ENCODE measurements at places on chromosomes 16 and 17. TPM values are rescaled to one million over a fixed set of nuclear protein-coding genes. Genes with fewer than 3 reads are reported as not detected.
A peak's percentile ranks its signal among the peaks of the same experiment; 100 is the strongest.

DNA sequence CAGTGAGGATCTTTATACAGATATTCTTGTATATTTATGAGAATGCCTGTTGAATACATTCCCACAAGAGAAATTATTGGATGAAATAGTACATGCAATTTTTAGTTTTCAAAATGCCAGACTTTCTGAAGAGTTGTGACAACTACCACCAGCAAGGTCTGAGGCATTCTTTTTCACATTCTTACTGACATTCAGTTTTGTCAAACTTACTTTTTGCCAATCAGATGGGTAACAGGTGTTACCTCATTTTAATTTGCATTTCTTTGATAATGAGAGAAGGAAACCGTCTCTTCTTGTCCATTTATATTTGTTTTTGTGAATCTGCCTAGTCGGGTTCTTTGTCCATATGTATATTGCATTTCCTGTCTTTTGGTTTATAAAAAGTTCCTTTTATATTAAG lies 24.3 kb downstream of the NOL11 start:
- no peaks in the 10 kb centered on the region for H3K27me3 ChIP-seq
- H3K4me3 ChIP-seq = no peak overlapping the region
- H3K4me1 ChIP-seq = no peaks in the 10 kb centered on the region
- H3K36me3 ChIP-seq = peaks cover 4% of the 10 kb centered on the region
- DNase-seq = no peak
- H3K27ac ChIP-seq = no peak overlapping the region

Gene DHRS7C
- not detected for total RNA-seq

GRCh38 chr17:74775409-74776043 lies 619 bp downstream of the NAT9 start:
- DNase-seq = no peak
- H3K27me3 ChIP-seq = no peaks in the 10 kb centered on the region
- H3K4me3 ChIP-seq = peak overlapping the region; percentile 71
- H3K27ac ChIP-seq = no peak overlapping the region
- no peaks in the 10 kb centered on the region for H3K36me3 ChIP-seq

Gene HLF
- 12.4 TPM for total RNA-seq

- no peak for DNase-seq
- H3K27me3 ChIP-seq = no peaks in the 10 kb centered on the region
- no peaks in the 10 kb centered on the region for H3K36me3 ChIP-seq
- no peak overlapping the region for H3K4me3 ChIP-seq
- no peak overlapping the region for H3K27ac ChIP-seq
Measured at GRCh38 chr17:34071886-34072420, 183.1 kb upstream of the CCL2 start.

DNA sequence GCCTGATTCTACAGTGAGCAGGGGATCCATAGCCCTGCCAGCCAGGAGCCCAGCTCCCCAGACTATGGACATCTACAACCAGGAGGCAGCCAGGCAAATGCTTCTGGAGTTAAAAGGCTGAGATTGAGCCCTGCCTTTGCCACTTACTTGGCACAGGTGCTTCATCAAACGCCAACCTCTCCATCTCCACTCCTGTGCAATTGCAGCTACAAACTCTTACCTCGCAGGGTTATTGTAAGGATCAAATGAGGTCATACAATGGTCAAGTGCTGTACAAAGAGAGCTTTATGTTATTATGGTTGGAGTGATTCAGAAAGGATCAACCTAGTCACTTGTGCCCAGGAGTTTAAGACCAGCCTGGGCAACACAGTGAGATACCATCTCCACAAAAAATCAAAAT lies 9.8 kb upstream of the MYO18A start:
- no peaks in the 10 kb centered on the region for H3K36me3 ChIP-seq
- DNase-seq = no peak
- H3K4me3 ChIP-seq = no peak overlapping the region

Gene GRIN2C
- 0.19 TPM for total RNA-seq

Gene MEIOC
- total RNA-seq = not detected

Gene SPN
- 5.2 TPM for total RNA-seq

DNA sequence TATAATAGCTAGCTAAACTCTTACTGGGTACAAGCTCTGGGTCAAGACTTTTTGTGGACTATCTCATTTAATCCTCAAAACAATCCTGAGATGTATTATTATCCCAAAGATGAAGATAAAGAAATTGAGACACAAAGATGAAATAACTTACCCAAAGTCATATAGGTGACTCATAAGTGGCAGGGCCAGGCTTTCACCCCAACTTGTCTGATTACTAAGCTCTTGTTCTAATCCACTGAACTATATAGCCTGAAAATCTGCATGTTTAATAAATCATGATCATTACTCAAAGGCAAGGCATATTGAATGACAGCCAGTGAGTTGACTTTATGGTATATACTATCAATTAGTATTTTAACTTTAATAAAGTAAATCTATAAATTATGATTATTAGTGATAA lies 77.4 kb downstream of the SKAP1 start:
- DNase-seq = no peak
- H3K27me3 ChIP-seq = no peaks in the 10 kb centered on the region

DNA sequence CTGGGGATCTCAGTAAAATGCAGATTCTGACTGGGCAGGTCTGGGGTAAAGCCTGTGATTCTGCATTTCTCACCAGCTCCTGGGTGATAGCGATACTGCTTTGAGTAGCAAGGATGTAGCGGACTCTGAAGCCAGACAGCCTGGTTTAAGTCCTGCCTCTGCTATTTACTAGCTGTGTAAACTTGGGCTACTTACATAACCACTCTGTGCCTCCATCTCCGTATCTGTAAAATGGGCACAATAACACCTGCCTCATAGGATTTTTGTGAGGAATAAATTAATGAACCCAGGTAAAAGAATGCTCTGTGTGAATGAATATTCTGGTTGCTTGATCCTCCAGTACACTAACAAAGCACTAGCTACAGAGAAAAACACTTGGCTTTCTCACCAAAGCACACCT lies 54.4 kb downstream of the TMEM132E start:
- DNase-seq = no peak
- no peak overlapping the region for H3K4me3 ChIP-seq
- H3K27me3 ChIP-seq = no peaks in the 10 kb centered on the region
- no peaks in the 10 kb centered on the region for H3K36me3 ChIP-seq
- H3K27ac ChIP-seq = no peak overlapping the region
- H3K4me1 ChIP-seq = no peaks in the 10 kb centered on the region

Gene ZNF385C
- not detected for total RNA-seq

Gene INCA1
- 1.9 TPM for total RNA-seq

Gene KRTAP16-1
- not detected for total RNA-seq
